G401 (cell line): ENCODE measurements at places on chromosomes 1 and 21.

- DNase-seq: no peak
Observed at GRCh38 chr1:104182251-104182650, 432.6 kb downstream of the AMY1C start.

DNA sequence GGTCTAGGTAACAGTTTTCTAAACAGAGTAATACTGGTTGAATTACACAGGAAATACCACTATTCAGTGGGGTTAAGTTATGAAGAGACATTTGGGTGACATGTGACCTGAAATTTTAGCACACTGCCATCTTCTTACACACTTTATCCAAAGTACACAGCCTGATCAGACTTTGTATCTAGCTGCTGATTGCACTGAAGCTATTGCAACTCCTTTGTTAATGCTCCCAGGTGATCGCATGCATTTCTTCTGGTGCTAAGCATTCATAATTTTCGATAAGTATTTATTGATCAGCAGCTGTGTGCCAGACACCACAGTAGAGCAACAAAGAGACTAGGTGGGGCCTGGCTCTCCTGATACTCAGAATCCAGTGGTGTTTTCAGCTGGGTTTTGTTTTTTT, 52.4 kb downstream of the AK4 start:
- DNase-seq: no peak

DNA sequence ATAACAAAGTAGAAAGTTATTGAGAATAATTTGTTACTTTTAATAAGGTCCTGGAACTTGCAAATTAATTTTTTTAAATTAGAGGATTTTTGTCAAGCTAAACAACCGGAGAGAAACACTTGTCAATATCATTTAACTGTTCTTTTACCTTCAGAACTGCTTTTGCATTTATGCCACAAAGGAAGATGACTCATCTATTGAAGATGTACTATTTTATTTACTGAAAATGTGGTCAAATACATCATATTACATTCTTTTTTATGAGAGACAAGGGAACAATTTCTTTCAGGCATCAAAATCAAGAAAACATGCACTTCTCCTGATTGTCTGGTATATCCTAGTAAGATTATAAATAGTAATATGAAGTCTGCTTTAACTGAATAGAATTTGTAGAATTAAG, 558.2 kb upstream of the PRMT6 start:
- DNase-seq: no peak

- DNase-seq: no peak
Observed at GRCh38 chr1:2112280-2112701, 62.1 kb downstream of the PRKCZ start.

GRCh38 chr1:33039840-33040239, 3.2 kb upstream of the AK2 start:
- no peak for DNase-seq
